ENCODE measurements at places on chromosomes 11 and 22.

DNA sequence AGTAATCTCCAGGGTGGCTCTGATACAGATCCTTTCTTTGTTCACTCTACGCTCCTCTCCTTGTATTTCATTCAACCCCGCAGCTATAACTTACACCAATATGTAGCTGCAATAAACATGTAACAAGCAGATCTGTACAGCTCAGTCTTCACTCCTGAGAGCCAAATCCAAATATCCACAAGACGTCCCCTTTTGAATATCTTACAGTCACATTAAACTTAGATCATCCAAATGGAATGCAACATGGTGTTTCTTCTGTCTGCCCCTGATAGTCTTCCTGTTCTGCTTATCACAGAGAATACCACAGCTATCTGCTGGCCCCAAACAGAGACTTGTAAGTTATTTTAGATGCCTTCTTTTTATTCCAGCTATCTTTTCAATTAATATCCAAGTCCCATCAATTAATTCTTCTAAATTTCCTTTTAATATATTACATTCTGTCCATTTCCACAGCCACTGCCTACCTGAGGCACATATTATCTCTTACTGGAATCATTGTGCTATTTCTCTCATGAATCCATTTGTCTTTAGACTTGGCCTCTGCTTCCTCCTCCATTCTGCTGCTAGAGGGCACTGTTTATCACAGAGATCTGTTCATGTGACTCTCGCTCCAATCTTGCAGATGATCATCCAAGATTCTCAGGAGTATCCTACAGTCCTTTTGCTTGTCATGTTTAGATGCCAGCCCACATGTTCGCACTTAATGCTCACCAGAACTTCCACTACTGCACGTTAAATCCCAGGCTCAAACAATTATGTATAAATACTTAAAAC, 908.6 kb downstream of the NTM start:
- peak; percentile 34 for DNase-seq

DNA sequence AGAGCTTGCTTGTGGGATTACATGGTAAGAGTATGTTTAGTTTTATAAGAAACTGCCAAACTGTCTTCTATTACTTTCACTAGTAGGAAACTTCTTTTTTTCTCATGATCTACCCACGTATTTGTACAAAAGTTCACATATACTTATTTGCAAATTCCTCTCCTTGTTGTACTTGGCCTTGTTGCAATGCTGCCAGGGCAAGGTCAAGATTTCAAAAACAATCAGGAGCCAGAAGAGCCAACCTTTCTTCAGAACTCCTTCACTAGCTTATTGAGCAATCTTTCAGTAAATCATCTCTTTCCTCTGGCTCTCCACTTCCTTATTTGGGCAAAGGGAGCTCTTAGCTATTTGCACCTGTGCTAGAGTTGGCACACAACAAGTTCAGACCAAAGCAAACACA, 9.7 kb downstream of the SRSF8 start:
- DNase-seq = no peak

DNA sequence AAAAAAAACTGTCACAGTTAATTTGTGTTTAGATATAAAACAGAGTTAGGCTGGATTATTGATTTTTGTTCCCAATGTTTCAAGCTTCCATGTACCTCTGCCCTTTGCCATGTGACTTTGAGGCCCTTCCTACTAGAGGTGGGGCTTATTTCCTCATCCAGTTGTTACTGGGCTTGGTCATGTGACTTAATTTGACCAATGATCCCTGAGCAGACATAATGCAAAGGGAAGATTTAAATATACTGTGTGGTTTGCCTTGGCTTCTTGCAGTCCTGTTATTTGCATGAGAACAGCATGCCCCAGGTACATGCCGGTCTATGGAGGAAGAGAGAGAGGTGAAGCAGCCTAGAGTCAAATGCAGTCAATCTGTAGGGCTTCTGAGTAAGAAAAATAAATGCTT, 347.0 kb downstream of the MIAT start:
- DNase-seq = no peak

DNA sequence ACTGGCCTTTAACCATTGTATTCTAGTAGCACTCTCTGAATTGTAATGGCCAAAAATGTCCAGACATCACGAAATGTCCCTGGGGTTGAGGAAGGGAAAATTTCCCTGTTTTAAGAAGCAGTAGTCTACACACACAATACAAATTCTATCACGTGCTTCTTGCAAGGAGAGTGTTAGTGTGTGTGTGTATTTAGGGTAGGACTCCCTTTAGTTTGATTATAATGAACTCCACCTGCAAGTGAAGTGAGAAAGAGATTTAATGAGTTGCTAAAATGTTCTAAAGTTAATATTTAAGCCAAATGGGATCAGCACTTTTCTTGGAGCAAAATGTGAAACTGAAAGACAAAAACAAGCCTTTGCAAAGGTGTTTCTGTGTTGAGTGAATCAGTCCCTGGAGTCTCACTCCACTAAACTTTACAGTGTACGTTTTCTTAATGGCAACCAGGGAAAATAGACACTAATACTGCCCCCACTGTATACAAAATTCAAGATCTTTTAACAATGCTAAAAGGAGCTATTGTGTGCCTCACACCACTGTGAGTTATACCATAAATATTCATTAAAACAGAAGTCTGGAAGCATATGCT, 590.3 kb upstream of the TENM4 start:
- no peak for DNase-seq

DNA sequence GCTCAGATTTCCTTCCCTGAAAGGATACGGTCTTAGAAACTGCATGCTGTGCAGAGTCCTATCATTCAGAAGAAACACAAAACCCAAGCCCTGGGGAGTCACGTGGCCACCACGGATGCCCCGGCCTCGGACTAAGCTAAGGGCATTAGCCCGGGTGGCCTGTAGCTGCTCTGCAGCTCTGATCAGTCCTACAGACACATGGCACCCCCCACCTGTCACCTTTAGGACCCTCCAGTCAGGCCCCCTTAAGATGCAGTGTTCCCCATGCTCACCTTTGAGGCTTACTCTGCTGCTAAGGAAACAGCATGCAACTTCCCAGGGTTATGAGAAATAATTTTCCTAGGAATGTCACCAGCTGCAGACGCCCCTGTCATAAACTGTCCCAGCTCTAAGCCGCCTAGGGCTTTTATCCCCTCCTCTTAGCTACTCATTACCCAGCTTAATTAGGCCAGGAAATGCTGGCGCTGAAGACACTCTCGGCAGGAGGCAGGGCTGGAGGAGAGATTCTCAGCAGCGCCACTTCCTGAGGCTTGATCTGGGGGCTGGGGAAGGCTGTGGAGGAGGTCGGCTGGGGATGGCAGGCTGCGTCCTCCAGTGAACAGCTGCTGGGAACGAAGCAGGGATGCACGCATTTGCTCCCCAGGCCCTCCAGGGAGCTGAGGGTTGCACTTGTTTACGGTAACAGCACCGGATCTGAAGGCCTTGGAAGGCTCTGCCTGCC, 47.2 kb upstream of the ADA2 start:
- DNase-seq = peak; percentile 77

GRCh38 chr11:119584193-119585042, 144.6 kb downstream of the NECTIN1 start:
- peak; percentile 81 for DNase-seq

DNA sequence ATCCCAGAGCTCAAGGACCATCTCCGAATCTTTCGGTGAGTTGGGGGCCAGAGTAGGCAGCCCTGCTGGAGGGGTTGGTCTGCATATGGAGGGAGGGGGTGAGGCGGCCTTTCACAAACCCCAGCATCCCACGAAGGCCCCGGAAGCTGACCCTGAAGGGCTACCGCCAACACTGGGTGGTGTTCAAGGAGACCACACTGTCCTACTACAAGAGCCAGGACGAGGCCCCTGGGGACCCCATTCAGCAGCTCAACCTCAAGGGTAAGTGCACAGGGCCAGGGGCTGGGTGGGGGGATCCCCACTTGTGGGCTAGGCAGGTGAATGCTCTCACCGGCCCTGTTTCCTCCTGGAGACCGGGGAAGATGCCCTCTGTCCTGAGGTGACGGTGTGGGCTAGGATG, 6.2 kb downstream of the TRPT1 start:
- no peak for DNase-seq

GRCh38 chr11:46936138-46937110, at the start of gene CSTPP1:
CSTPP1 (plus strand) TSS chr11:46936761; CDS start chr11:46936806, 45 bp downstream.
- DNase-seq = peak; percentile 91

DNA sequence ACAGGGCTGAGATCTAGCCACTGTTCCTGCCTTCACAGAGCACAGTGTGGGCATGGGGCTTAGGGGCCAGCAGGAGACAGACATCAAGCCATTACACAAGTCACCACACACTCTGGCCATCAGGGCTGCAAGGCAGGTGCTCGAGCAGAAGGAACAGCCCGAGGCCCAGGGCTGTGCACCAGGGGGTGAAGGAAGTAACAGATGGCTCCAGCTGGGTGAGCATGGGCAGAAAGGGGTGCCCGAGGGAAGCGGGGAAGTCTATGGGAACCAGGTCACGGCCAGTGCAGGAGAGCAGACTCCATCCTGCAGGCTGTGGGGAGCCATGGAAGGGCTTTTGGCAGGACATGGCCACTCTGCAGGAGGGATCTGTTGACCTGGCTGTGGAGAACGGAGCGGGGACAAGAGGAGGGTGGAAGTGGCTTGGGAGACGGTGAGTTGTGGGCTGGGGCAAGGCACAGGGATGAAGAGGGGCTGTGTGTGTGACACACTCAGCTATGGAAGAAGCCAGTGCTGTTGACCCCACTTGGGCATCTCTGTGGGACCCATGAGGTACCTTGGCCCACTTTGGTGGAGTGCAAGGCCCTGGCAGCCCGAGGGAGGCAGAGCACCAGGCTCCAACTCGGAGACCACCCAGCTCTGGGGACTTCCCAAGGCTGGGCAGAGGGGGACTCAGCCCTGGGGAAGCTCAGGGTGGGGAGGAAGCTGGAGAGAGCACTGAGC, 3.6 kb downstream of the C11orf68 start:
- no peak for DNase-seq

DNA sequence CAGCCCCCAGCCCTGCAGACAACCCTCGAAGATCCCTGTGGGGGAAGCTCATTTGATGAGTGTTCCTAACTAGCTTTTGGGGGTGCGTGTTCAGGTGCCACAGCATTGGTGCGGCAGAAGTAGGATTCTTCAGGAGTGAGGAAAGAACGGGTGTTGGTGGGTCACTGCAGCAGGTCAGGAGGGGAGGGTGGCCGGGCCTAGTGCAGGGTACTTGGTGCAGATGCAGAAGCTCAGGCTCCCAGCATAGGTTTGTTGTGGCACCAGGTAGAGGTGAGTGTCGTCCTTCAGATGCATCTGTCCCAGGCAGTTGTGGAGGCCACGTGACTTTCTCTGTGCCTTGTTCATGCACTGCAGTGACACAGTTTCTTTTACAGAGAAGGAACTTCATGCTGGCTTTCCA, 15.1 kb upstream of the ADORA2A start:
- no peak for DNase-seq

DNA sequence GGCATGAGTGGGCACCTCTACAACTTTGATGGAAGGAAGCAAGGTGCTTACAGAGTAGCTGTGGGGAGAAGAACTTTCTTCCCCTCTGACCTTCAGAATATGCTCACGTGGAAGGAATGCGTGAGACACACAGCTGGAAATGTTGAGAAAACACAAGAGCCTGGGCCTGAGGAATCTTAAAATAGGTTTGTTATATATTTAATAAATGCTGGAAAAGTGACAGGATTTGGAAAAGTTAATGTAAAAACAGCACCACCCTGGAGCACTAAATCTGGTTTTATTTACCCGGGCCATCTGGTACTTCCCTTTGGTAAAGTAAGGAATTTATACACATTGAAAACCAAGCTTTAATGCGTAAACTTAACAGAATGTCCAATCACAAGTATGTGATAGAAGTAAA, 14.0 kb upstream of the AMPD3 start:
- DNase-seq = no peak

DNA sequence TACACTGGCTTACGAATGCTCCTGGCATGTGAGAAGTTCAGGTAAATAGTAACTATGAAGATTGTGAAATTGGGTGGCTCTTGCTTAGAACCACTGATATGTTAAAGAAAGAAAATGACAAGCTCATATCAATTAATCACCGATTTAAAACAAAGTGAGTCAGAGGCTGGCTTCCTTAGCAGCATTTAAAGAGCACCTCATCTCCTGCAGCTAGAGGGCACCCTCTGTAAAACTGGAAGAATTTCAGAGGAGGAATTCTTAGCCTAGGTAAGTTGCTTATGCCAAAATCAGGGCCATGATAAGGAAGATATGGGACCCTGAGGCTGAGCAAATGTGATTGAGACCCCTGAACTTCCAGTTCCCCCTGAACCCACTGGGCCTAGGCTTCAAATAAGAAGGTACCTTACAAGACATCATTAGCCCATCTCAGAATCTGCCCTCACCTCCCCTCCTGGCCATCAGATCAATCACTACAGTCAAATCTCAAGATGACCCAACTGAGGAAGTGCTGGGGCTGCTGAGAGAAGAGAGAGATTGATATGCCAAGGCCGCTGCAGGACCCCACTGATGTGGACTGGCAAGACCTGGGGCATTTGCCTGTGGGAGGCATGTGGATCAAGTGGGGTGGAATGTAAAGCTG, 8.6 kb upstream of the CD3E start:
- DNase-seq = no peak

DNA sequence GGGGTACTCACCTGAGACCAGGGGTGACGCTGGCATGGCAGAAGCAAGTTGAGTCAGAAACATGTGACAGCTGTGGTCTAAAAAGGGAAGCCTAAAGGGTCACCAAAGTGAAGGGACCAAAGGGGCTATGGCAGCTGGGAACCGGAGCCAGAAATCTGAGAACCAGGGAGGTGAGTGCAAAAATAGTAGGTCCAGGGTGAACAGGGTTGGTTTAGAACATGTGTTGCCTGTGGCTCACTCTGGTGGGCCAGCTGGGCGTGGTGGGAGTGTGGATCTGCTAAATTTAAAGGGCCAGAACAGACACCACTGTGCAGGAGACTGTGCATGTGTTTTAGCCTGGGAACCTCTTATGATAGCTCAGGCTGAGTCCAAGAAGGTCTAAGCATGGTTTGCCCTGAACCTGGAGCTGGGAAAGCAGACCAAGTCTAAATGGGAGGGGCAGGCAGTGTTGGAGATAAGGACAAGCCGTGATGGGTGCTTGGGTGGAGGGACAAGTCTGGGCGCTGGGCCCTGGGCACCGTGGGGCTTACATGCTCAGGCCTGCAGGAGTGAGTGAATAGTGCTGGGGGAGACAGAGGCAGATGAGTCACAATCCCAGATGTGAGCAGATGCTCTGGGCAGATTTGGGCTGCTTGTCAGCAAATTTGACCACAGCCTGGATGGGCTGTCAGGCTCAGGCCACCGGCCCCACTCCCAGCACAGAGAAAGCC, 41.4 kb upstream of the ZBED5 start:
- peak; percentile 13 for DNase-seq

- peak; percentile 70 for DNase-seq
These were observed at the start of gene FAM181B for GRCh38 chr11:82733444-82734119. FAM181B (minus strand) TSS chr11:82733864; CDS start chr11:82733729, 135 bp downstream.

DNA sequence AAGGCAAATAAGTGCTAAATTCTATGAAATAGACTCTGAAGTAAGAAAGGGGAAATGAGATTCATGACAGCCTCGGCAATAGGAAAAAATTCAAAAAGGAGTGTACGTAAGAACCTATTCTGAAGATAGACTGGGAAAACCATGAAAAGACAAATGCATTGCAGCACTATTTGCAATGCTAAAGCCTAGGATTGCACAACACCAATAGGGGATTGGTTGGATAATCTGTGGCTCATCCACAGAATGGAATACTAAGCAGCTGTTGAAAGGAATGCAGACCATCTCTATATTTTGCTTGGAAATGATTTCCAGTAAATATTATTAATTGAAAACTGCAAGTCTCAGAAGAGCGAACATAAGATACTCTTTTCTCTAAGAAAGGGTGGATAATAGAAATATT, 91.7 kb upstream of the CLMP start:
- DNase-seq = no peak

- no peak for DNase-seq
These were observed 62.1 kb downstream of the FAT3 start for GRCh38 chr11:92286709-92287108.
